ENCODE measurements at places on chromosomes 1 and 21.

GRCh38 chr1:40806731-40807695 lies 23.4 kb downstream of the KCNQ4 start:
- DNase-seq, result no peak

DNA sequence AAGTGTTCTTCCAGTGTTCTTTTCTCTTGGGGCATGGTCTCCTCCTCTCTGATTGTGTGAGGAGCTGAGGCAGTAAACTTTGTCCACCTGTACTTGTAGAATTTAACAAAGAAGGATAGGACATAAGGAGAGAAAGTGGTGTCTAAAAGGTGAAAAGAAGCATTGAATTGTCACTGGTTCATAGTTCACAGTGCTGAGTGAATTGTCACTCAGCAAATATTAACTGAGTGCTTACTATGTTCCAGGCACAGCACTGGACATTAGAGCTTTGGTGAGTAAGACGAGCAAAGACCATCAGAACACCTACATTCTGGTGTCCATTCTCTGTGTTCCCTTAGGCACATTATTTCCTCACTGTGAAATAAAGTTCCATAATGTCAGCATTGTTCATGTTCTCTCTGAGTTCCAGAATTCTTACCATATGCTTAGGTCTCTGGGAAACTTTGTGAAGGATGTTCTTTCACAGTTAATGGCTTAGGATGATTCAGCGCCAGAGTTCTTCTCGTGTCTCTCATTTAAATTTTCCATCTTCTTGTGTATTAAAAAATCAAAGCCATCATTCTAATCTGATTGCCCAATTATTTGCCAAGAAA lies 156.8 kb upstream of the HOOK1 start:
- no peak for DNase-seq

GRCh38 chr1:1143636-1144035 lies 27.7 kb upstream of the C1orf159 start:
- DNase-seq, result no peak

DNA sequence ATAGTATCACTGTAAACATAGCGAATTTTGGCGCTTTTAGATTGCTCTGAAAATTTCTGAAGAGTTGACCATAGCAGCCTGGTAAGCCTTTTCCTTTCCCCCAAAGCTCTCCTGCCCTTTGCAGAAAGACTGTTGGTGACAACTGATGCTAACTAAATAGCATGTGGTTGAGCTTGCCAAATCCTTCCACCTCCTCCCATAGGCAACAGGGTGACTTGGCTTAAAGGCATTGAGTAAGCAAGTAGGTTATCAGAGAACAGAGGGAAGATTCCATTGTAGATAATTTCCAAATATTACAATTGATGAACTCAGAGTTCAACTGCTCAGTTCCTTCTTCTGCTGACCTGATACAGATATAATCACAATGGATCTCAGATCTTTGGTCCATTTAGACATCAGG lies 19.9 kb upstream of the HMGCL start:
- DNase-seq, result no peak

- DNase-seq, result no peak
These were observed 337.7 kb downstream of the DISC1 start for GRCh38 chr1:231964241-231964640.

GRCh38 chr1:233393084-233393840 lies 65.7 kb downstream of the MAP3K21 start:
- DNase-seq, result no peak

DNA sequence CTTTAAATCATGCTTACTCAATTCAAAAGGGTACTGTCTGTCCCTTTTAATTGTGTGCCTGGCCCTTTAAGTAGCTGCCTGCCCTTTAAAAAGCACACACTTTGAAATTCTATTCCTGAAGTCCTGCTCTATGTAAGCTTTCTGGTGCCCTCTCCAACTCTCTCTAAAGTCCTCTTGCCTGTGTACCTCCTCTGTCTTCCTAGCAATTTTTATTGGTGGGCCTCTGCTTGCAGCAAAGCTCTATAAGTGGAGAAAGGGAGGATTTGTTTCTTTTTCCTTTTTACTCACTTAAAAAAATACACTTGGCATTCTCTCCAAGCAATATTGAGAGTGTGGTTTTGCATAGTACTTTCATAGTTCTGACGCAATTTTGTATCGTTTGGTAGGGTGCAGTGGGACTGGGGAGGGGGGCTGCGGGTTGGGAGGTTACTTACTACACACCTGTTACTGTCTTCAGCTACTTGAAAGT lies 135.4 kb downstream of the LMO4 start:
- no peak for DNase-seq

DNA sequence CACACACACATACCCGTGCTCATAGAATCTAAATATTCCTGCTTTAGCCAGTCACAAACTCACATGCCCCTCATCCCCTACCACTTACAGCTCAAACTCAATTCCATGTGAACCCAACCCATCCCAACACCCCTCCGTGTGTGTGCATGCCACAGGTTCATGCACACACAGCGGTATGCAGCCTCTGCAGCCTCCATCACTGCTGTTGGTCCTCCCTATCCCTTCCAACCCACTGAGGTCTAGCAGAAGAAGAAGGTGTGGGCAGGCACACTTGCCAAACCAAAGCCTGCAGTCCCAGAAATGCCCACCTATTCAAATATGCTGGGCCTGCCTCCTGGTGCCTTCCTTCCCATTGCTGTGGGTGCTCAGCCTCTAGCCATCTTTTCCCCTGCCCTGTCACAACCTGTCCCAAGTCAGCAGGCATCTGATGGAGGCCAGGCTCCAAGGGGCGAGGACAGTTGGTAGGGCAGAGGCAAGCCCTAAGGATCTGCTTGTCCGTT lies 26.2 kb downstream of the SLC2A1 start:
- no peak for DNase-seq

DNA sequence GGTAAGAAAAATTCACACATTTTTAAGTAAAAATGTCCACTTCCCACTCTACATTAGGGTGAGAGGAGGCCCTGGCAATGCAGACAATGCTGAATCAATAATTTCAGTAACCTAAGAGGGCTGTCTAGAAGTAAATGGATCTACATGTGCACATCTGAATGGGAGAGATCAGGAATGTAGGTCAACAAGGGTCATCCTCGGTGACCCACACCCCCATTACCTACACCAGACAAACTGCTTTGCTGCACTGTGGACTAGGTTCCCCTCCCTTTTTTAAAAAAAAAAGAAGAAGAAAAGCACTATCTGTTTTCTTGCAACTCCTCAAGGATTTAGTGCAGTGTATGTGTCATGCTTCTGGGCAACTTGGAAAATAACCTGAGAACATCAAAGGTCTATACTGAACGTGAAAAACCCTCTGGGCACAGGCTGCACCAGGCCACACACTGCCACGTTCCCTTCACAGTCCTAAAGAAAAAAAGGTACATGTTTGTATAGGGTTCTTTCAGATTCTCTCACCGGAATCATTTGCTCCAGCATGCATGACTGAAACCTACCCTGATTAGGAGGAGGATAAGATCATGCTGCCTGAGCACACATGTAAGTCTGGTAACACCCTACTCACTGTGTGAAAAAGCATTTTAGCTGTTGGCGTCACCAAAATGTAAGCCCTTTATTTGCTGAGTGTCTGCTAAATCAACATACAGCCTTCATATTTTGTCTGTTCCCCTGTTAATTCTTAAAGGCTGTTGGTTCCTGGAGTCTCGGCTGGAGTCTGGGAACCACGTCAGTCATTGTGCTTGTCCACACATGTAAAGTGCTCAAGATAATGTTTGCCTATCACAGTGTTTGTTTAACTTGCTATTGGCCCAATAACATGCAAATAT lies 341.0 kb downstream of the SMYD3 start:
- DNase-seq, result no peak

- no peak for DNase-seq
These were observed 23.5 kb downstream of the KCNK2 start for GRCh38 chr1:215106067-215106466.

DNA sequence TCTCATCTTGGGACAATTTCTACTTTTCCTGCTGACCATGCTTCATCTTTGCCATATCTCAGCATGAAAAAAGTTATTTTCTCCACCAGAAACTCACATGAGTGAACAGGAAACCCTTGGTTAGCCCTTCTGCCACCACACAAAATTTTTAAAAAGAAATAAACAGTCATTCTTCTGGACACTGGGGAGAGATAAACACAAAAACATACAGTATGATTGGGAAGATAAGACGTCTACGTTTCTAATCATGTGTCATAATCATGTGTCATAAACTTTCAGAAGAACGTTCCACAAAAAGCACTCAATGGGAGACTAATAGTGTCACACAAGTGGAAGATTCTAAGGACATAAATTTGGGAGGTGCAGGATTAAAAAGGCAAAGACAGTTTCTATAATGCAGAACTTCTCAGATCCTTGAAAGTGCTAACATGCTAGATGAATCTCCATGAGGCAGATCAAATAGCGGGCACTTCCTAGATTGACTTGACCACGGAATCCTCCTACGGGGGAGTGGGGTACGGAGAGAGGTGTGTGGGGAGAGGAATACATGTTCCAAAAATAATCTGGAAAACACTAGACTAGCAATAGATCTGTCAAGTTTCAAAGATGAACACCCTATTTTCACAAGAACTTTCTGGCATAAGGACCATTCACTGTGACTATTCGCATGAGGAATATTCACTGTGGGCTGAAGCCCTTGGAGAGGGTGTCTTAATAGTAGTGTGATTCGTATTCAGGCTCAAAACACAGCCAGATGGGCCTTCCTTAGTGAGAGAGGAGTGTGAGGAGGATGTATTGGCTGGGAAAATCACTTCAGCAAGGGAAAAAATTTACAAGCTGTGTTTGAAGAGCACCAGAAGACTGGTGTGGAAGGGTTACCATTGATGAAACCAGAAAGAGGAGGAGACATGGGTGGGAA lies 206.7 kb downstream of the SETD4 start:
- no peak for DNase-seq

DNA sequence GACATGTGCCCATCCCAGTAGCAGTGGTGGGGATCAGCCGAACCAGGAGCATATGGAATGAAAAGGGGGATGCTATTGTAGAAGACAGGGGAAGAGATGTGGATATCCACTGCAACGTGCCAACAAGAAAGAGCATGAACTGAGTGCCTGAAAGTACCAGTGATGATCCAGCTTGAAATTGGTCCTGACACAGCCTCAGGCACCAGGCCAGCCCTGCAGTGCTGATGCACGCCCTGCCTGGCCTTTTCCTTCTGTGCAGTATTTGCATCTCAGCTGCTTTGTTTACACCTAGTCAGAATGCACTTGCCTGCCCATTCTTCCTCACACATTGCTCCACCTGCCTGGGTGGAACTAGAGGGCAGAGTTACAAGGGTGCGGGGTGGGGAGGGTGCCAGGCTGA lies 50.3 kb upstream of the ARTN start:
- DNase-seq, result no peak

- DNase-seq, result no peak
These were observed 9.6 kb downstream of the B3GALT2 start for GRCh38 chr1:193176788-193177187.

DNA sequence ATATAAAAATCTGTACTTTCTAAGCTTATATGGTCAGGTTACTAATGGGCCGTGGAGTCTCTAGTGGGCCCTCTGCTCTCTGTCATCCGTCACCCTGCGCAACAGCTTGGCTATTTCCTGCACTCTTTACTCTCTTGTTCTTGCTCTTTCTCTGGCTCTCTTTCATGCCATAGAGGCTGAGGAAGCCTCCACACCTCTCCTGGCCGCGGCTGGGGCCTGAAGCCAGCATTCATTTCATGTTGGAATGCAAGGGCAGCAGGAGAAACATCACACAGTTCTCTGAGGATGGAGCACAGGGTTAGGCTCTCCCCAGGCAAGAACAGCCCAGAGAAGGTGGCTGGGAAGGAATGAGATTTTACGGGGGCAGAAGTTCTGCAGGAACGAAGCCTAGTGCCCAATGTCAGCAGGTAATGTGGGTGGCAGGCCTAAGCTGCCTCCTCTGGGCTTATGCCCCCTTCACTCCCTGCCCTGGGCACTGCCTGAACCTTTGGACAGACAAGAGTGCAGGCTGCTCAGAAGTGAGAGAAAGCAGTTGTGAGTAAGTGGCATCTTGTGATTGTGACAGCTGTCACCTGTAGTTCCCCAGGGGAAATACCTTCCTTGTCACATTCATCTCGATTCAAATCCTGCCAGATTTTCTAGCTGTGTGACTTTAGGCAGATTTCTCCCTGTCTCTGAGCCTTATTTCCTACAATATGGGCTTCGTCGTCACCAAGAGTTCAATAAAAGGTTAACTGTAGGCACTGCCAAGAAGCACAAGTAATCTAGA lies 3.6 kb upstream of the FHAD1 start:
- no peak for DNase-seq

- no peak for DNase-seq
These were observed 134.9 kb upstream of the IPO9 start for GRCh38 chr1:201693890-201694607.

DNA sequence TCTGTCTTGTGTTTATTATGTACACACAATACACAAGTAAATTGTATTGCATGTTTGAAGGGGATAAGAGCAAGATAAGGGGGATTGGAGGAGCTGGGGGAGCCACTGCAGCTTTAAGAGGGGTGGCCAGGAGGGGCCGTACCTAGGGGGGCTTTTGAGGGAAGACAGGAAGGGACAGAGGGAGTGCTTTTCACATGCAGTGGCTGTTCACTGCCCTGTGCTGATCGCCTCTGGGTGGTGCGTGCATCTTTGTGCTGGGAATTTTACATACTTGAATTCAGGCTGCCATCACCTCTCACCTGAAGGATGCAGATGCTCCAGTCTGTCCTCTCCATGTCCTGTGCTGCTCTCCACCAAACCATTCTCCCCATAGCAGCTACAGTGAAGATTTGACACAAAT lies 179.5 kb downstream of the PTPRU start:
- DNase-seq, result no peak

DNA sequence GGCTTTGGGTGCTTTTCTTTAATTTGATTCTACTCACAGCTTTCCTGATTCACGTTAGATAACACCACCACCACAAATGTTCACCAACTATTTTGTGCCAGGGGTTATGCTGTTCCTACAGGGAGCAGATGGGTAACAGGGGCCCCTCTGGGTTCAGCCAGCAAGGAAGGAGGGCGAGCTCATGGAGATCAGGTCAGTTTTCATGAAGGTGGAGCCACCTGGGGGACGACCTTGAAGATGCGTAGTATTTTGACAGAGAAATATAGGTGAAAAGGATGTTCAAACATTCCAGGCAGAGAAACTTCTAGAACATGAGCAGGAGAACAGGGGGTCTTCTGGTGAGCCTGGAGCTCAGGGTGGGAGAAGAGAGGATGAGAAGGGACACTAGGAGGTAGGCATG lies 28.9 kb downstream of the KIAA0040 start:
- DNase-seq, result no peak

GRCh38 chr1:235009074-235009473 lies 119.6 kb downstream of the TOMM20 start:
- no peak for DNase-seq
